ENCODE measurements at places on chromosomes 2 and 18. TPM values are rescaled to one million over a fixed set of nuclear protein-coding genes. Genes with fewer than 3 reads are reported as not detected.

The TUBA3E gene
- total RNA-seq, result not detected

The TEKT4 gene
- not detected for total RNA-seq

The RFX8 gene
- total RNA-seq, result not detected

The LDAH gene
- total RNA-seq, result 15.2 TPM

The DCC gene
- 1.3 TPM for total RNA-seq

The GCKR gene
- not detected for total RNA-seq

The LAMA1 gene
- total RNA-seq, result 2.7 TPM

The NBAS gene
- 25.8 TPM for total RNA-seq

The CHRND gene
- total RNA-seq, result not detected

The UGT1A4 gene
- total RNA-seq, result 2.9 TPM

The DSC2 gene
- total RNA-seq, result 222 TPM

The IL37 gene
- total RNA-seq, result not detected

GRCh38 chr2:48738806-48739205 lies 16.7 kb downstream of the LHCGR start:
- DNase-seq, result no peak

- no peak for DNase-seq
Measured at GRCh38 chr2:169082995-169083394, 13.6 kb downstream of the DHRS9 start.

GRCh38 chr2:65320042-65320725 lies 92.6 kb downstream of the ACTR2 start:
- DNase-seq, result no peak

DNA sequence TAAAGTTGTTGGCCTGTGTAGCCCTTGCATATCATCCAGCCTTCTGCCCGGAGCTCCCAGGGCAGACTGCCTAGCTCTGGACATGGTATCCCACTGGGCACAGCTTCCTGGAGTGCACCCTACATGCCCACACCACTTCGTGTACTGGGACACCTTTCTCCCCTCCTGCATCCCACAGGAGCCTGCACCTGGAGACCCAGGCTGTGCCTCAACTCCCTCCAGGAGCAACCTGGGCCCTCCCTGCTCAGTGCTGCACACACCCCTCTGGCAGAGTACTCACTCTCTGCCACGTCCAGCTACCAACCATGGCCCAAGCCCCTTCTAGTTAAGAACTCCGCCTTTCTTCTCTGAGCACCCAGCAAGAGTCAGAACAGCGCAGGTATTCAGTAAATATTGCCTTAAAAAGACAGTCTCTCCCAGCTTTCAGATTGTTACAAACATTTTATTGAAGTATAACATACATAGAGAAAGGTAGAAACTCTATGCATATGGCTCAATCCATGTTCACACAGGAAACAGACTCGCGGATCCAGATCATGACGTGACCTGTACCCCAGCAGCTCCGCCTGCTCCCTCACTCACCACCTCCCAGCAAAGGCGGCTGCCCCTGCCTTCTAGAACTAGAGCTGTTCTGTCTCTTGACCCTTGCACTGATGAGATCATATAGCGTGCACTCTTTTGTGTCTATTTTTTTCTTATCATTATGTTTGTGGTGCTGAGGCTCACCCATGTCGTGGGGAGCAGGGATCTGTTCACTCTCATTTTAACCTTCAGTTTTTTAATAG lies 98.4 kb upstream of the MYCN start:
- no peak for DNase-seq

DNA sequence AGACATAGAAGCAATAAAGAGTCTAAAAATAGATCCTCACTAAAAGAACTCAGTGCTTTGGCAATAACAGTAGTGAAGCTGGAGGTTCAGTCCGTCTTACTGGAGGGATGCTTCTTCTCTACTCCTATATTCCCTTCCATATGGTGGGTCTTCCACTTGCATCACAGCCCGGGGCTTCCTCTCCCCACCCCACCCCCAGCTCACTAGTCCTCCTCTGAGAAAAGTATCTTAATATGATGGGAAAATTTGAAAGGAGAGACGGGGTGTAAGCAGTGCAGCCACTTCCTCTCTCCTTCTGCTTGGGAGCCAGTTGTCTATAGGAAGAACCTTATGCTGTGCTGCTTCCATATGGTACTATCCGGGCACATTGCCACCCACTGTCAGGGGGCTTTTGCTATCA lies 57.2 kb upstream of the SPOPL start:
- DNase-seq, result no peak

DNA sequence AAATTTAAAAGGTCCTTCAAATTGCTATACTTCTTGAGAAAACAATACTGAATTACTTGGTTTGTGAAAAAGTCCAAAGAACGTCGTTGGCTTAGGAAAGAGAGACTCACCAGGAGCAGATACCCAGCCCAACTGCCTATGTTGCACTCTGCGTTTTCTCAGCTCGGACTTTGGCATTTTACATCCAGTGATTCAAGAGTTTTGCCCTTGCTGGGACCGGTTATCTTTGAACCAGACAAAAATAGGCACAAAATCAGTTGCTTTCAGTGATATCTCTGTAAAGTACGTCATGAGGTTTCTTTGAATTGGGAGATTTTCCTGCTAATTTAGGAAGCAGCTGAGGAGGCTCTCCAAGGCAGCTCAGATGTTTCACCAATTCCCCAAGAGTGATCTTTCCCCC lies 29.3 kb downstream of the FHOD3 start:
- no peak for DNase-seq

DNA sequence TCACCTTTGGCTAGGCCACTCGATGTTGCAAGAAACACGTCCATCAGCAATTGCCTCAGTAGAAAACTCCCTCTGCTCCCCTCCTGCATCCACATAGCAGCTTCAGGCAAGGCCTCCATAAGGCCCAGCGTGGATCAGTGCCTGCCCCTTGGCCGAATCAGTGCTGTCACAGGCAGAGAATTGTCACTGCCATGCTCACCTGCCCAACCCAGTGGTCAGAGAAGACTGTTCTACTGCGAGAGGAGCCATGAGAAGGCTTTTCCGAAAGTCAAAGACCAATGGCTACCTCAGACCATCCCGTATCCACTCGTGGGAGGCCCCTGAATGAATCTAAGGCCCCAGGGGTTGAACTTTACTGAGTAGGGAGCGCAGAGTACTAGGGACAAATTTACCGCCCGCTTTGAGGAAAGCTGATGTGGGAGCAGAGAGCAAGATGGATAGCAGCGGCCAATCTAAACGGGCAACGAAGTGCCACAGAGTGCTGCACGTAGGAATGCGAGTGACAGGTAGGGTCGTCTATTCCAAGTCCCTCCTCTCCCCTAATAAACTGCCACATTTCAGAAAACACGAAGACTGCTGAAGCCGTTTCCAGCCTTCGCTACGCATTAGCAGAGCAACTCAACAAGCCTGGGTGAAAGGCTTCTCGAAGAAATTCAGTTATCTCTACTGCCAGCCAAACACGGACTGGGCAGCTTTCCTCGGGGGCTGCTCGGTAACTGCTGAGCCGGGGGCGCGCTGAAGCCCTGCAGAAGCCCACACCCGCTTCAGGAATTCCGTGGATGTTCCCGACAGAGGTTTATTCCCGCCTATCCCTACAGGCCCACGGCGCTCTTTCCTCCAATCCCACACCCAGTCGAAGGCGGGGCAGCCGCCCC lies 968 bp upstream of the RALBP1 start:
- DNase-seq, result peak; percentile 47

DNA sequence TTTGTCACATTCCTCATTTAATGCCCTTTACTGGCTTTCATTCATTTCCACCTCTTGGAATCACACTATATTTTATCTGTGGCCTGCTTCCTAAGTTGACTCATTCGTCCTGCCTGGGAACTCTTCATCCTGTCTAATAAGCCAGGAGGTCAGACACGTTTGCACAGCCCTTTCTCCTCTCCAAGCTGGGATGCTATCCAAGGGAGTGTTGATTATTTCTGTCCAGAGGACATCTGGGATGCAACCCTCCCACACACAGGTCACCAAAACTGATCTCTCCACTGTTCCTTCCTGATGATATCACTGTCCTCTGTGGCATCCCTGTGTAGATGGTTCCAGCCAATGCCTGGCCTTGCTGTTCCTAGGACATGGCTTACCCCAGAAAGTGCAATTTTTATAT lies 79.8 kb upstream of the NOSTRIN start:
- DNase-seq, result no peak

GRCh38 chr18:61413396-61413795 lies 80.2 kb downstream of the CDH20 start:
- no peak for DNase-seq

DNA sequence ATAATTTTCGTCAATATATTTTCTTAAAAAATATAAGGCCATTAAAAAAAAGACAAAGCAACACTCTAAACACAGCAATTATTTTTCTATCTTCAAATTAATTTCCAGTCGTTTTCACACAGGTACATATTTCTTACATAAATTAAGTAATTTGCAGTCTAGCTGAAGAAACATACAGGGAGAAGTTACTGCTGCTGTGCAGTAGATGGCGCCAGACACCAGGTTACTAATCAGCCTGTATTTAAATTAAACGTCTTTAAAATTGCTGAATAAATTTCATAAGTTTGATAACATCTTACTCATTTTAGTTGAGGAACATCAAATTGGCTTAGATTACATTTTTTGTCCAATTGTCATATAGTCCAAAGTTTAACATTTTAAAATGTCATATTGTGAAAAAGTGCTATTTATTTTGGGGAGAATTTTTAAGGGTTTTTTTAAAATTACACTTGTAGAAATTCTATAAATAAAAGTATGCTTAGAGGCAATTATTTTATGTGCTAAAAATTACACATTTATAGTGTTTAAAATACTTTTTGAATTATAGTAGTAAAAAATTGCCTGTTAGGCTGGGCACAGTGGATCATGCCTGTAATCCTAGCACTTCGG lies 88.4 kb downstream of the PMAIP1 start:
- no peak for DNase-seq

DNA sequence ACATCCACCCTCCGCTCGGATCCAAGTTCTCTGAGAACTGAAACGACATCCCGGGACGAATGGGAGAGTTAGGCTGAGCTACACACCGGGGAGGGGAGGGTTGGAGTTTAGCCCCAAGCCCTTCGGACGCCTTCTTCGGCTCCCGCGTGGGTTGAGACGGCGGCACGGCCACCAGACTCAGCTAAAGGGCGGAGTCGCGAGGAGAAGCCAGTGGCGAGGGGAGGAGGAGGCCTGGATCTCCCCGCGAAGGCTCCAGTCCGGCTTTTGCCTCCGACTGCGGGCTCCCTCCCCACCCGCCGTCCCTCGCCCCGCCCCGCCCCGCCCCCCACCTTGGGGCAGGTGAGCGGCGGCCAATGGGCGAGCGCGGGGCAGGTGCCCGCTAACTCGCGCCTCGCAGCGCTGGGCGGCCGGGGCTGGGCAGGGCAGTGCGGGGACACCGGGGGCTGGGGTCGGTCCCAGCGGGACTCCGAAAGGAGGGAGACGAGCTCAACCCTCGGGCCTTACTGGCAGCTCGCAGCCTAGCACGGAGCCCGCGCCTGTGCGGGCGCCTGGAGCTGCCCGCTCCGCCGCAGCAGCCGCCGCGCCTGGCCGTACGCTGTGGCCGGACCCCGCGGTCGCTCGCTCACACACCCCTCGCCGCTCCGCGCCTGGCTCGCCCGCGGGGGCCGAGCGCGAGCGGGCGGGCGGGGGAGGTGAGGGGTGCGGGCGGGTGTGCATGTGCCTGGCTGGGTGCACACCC lies at the start of gene EMX1:
Gene EMX1 (plus strand): TSS at position 382 of the 739 bp plus-strand sequence. CDS start 334 bp downstream, at position 716.
- peak; percentile 89 for DNase-seq

DNA sequence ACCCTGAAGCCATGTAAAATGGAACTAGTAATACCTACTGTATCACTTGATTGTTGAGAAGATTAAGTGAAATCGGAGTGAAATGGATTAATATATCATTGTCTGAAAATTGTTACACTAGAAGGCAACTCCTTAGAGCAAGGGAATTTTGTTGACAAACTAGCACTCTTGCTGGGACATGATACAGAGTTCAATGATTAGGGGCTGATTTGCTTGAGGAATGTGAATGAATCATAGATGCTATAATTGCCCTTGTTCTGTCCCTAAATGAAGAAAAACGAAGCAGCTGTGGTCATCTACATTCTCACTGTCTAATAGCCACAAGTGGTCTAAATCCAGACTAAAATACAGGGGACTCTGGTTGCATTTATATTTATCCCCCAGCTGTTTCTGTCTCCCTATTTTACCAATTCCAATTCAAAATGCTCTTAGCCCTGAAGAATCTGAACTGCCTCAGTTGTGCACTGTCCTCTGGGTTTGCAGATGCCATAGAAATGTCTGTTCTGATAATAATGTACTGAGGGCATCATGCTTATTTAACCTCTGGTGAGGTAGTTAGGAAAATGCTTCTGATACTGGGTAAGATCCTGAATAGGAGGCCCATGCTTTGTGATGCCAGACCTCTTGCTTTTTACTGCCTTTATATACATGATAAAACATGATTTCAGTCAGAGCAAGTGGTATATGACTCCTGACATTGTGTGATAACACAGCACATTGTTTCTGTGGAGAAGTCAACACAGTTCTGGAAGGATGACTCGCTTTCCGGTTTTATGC lies 382.1 kb downstream of the NRXN1 start:
- no peak for DNase-seq

GRCh38 chr18:51623653-51624052 lies 426.2 kb upstream of the MEX3C start:
- no peak for DNase-seq

- DNase-seq, result no peak
Measured at GRCh38 chr2:237680702-237681478, 53.5 kb downstream of the LRRFIP1 start.
